ENCODE measurements at places on chromosomes 1 and 21. TPM values are rescaled to one million over a fixed set of nuclear protein-coding genes. Genes with fewer than 3 reads are reported as not detected.
A peak's percentile ranks its signal among the peaks of the same experiment; 100 is the strongest.

Gene PRRX1
- total RNA-seq, result not detected

DNA sequence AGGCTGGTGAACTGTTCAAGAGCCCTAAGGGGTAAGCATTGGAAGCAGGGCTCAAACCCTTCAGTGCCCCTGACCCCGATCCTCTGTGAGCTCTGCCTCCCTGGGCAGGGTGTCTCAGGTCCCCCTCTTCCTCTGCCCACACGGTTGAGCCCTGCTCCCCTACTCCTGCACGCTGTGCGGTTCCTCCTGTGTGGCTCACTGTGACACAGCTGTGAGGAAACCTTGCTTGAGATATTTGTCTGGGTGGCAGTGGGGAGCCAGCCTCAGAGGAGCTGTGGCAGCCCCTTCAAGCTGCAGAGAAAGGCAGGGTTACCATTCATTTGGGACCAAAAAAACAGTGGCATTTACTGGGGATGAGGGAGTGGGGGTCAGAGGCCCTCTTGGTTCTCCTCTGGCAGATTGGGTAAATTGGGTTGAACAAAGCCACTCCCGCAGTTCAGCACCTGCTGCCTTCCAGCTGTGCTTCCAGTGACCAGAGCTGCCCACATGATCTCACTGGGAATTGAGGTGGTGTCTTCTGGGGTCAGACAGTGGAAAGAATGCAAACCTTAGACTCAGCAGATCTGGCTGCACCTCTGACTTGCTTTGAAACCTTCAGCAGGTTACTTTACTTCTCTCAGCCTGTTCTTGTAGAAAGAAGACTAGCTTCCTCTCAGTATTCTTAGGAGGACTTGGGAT, 60.6 kb upstream of the CD1D start:
- no peak for DNase-seq

Gene VASH2
- 0.74 TPM for total RNA-seq

DNA sequence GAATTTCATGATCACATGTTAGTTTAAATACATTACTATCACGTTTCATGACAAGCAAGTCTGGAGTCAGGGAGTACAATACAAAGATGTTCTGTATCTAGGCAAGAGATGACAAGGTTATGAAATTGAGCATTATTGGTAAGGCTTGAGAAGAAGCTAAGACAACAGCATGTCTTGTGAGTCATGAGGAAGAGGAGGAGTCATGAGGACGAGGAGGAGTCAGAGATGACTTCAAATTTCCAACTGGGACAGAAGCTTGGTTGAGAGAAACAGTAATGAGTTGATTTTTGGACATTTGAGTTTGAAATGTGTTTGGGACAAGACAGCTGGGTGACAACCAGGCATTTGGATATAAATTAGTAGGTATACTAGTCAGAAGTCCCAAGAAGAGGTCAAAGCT, 4.3 kb upstream of the UBE2U start:
- no peak for DNase-seq

Gene LIX1L
- 26.9 TPM for total RNA-seq

GRCh38 chr1:185681034-185681633, 53.1 kb upstream of the HMCN1 start:
- peak; percentile 30 for DNase-seq

Gene CELA3A
- not detected for total RNA-seq

GRCh38 chr1:2272686-2273400, 44.7 kb downstream of the SKI start:
- no peak for DNase-seq

- DNase-seq, result no peak
These were observed 3.1 kb upstream of the VWA1 start for GRCh38 chr1:1432274-1432950.

GRCh38 chr1:245995474-245995873, 511.6 kb downstream of the SMYD3 start:
- DNase-seq, result no peak

GRCh38 chr1:15038232-15039016, 115.1 kb upstream of the TMEM51 start:
- peak; percentile 45 for DNase-seq

Data from Caki2 (cell line).